ENCODE measurements at places on chromosomes 1 and 21.

- no peak for DNase-seq
Observed at GRCh38 chr21:44477712-44478111, 22.4 kb downstream of the LRRC3 start.

DNA sequence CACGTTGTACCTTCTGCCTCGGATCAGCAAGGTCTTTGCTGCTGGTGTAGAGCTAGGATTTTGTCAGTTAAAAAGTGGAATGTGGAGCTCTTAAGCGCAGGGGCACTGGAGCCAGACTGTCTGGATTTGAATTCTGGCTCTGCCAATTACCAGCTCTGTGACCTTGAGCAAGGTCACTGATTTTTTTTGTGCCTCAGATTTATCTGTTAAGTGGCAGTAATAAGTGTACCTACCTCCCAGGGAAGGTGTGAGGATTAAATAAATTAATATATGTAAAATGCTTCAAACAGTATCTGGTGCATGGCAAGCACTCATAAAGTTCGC lies 40.3 kb downstream of the UBE2U start:
- no peak for DNase-seq

DNA sequence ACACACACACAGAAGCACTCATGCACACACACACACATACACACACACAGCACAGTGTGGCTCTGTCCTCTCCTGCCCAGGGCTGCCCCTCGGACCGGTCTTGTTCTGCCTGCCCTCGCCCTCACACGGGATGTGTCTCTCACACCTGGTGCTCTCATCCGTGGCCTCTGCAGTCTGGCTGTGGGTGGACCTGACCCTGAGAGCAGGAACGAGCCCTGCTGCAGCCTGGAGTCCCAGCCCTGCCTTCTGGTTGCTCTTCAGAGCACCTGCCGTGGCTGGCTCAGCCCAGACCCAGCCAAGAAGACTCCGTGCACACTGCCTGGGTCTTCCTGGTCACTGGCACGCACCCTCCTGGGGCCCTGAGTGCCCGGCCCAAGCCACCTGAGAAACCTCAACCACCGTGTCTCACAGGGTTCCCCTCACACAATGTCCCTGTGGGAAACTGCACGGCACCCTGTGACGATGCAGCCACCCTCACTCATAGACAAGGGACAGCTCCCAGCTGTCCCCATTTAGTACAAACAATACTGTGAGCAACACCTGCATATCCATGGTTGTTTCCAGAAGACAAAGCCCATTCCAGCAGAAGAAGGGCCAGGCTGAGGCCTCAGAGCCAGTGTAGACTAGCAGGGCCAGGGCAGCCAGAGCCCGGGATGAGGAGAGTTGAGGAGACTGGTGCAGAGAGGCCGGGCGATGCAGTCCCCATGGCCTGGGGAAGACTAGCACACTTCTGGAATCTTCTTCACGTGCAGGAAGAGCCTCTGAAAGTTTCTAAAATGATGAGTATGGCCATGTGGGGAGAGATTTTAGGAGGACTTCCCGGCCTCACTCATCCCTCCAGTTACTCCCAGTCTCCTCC lies 234.0 kb downstream of the NPHP4 start:
- DNase-seq, result no peak

GRCh38 chr1:111961016-111961415 lies 28.5 kb downstream of the KCND3 start:
- no peak for DNase-seq

DNA sequence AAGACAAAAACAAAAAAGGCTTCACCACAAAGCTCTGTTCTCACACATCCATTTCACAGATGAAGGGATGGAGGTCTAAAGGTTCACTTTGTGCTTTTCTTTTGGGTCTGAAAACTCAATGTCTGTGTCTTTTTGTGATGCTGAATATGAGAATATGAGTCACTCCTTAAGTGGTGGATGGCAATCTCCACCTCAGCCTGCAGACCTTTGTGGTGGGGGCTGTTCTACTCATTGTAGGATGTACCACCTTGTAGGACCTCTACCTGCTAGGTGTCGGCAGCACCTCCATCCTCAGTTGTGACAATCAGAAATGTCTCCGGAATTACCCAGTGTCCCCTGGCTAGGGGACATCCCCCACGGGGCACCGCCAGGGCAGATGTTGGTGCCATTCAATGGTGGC lies 42.8 kb downstream of the UBASH3A start:
- DNase-seq, result no peak

GRCh38 chr1:91948501-91949355 lies 473 bp upstream of the BRDT start:
- DNase-seq, result no peak

- DNase-seq, result no peak
Observed at GRCh38 chr1:147897029-147897752, 5.4 kb upstream of the GJA8 start.

GRCh38 chr1:41613689-41614574 lies 129.4 kb upstream of the EDN2 start:
- DNase-seq, result no peak

DNA sequence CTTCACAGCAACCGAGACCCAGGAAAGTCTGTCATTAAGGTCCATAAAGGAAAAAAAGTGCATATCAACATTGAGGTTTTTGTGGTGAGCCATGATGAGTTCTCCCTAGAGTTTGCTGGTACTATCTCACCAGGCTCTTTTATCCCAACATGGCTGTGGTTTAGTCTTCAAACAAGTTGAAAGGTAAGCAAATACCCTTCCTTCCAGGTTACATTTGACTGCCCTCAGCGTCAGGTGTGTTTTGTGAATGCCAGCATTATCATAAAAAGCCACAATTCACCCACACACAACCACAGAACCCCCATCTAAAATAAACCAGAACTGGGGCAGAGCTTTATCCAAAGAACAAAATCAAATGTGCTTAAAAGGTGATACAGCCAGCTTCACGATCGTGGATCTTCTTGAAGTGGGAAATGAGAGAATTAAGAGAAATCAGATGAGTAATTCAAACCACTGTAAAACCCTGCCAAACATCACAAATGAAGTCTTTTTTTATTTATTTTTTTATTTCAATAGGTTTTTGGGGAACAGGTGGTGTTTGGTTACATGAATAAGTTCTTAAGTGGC lies 64.7 kb downstream of the SETD4 start:
- DNase-seq, result no peak

DNA sequence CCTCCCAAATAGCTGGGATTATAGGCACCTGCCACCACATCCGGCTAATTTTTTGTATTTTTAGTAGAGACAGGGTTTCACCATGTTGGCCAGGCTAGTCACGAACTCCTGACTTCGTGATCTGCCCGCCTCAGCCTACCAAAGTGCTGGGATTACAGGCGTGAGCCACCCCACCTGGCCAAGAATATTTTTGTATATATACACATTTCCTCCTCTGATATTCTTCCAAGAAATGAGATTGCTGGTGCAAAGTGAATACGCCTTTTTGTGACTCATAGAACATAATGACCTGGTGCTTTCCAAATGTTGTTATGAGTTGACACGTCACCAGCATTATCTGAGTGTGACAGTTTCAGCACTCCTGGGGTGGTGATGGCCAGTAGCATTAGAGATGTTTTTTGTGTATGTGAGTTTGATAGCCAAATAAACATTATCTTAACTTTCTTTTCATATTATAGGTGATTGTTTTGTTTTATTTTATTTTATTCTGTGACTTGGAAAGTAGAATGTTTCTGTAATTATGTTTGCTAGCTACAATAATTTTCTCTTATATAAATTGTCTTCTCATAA lies 54.9 kb downstream of the KCNK1 start:
- peak; percentile 9 for DNase-seq
